CD4-positive, alpha-beta T cell treated with Interleukin-15 for 4 hours (primary cell): ENCODE measurements at places on chromosomes 6 and 20.
A peak's percentile ranks its signal among the peaks of the same experiment; 100 is the strongest.

DNA sequence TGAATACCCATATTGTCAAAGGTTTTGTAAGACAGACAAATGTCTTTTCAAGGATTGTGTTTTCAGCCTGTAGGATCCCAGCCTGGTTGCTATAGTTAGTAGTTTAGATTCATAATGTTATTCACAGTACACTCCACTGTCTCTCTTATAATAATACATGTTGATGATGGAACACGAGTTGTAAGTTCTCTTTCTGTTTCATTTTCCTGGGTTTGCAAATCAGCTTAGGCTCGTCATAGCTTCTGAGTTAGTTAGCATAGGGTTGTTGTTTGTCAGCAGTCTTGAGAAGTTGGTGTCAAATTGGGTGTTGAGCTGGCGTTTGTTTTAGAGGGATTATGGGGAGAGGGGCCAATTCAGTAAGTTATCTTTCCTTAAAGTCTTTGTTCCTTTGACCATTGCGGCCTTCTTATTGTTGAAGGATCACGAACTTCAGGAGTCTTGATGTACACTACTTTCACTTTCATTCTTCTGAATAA lies 45.8 kb downstream of the QKI start:
- DNase-seq = peak; percentile 43

DNA sequence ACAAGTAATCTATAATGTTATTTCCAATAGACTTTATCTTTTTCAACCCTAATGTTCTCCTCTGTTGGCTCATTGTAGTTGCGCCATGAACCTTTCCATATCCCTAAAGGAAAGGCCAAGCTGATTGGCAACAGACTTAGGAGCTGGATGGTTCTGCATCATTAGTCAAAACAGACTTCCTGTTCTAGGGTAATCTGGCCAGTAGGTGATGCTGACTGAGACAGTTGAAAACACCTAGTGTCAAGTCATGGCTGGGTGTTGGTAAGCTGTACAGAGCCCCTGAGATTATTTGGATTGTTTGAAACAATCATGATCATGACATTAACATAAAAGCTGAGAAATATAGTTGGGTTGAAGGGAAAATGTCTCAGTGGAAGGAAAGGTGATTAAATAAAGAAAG lies 231.4 kb downstream of the PHACTR1 start:
- no peak for DNase-seq

- DNase-seq = no peak
Observed at GRCh38 chr6:135173242-135173988, 7.7 kb upstream of the MYB start.

DNA sequence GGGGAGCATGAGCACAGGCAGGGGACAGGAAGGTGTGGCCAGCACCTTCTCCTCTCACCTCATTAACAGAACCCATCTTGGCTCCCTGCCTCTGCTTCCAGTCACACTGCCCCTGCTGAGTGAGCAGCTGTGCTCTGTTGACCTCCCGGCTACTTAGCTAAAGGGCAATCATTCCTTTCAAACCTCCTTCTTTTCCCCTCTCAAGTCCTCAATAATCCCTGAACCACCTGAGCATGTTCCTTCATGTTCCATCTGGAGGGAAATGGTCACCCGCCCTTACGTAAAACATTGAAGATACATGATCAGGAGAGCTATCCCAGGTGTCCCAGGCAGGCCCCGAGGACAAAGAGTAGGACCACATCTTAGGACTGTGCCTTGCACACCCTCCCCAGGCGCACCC lies 21.7 kb upstream of the MRPS10 start:
- no peak for DNase-seq

DNA sequence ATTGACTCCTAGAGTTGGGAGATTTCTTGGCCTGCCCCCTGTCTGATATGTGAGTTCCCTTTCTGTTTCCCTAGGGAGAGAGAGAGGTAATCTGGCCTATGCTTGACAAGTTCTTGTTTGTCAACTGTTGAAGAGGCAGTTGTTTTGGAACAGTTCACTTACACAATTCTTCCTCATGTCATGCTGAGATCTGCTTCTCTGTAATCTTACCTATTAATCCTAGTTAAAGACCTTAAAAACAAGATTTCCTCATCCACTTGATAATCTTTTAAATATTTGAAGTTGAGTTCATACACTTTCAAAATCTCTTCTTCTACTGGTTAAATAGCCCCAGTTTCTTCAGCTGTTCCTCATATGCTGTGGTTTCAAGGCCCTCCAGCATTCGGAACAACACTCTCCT lies 89.9 kb downstream of the FIG4 start:
- DNase-seq = no peak

DNA sequence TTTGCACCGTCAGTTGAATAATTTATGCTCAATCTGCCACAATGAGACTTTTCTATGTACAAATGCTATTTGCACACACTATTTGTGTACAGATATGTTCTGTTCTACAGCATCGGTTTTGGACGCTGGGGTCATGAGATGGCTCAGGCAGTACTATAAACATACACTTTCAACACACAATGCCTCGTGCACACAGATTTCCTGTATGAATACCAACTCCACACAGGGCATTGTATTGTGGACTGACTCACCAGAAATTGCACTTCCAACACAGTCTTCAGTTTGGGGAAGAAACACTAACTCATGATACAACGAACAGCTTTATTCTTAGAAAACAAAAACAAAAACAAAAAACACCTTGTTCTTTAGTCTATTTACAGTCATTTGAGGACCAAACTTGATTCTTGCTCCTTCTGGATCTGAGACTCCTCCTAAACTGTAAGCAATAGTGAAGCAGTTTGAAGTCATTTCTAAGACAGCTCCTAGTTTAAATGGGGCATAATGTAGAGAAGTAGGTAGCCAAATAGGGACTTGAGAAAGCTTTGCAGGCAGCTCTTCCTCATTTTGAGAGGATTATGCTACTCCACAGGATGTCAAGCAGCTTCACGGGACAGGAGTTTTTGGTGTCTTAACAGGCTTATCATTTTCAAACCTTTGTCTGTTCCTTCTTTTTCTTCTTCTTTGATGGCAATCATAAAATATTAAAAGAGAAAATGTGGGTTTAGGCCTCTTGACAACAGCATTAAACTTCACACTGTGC lies 33.7 kb downstream of the GJA10 start:
- DNase-seq = no peak

DNA sequence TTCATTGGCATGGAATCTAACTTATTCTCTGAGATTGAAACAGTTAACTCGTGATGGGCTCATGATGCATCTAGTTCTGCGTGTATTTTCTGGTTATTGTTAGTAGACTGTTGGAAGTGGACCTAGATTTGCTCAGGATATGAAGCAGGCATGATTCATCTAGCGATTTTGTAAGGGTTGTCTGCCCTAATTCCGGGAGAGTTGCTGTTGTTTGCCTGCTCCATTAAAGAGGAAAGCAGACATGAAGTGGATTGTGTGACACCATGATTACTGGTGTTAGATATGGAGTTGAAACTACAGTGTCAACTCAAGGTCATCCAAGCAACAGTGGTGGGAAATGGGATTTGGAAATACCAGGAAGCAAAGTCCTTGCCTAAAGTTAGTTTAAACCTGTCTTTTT lies 41.0 kb downstream of the SOX4 start:
- no peak for DNase-seq

DNA sequence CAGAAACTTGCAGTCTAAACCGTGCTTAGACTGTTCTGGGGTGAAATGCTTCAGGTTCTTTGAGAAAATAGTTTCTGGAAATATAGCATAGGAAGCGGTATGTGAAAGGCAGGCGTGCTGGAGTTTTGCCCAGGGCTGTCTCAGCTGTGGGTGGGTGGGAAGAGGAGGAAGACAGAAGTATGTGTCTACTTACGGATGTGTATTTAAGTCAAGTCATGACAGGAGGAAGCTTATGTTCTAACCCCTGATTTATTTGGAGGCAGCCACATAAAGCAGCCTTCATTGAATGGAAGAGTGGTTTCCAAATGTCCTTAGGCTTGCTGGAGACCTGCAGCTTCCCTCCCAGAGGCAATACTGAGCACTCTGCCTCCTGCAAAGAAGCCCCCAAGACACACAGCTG lies 345.8 kb upstream of the PRND start:
- DNase-seq = no peak

- no peak for DNase-seq
Observed at GRCh38 chr6:98686008-98686601, 148.3 kb upstream of the POU3F2 start.

- no peak for DNase-seq
Observed at GRCh38 chr6:42135722-42136121, 6.7 kb downstream of the C6orf132 start.

- DNase-seq = no peak
Observed at GRCh38 chr6:5433324-5433723, 172.0 kb downstream of the FARS2 start.

GRCh38 chr6:118875672-118876071 lies 18.3 kb upstream of the ASF1A start:
- no peak for DNase-seq

DNA sequence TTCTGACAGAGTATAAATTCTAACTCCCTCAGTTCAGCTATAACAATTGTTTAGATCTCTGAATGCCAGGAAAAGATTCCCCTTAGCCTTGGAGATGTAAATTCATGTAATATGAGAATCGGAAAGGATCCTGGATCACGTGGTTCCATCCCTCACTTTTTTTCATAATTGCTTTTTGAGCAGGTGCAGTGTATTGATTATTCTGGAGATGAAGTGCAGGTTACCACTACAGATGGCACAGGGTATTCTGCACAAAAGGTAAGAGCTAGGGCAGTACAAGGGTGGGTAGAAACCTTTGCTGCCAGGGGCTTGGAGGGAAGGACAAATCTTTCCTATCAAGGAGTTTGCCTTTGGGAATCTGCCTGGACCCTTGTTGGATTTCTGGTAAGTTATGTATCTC lies 52.7 kb downstream of the KDM1B start:
- DNase-seq = no peak

DNA sequence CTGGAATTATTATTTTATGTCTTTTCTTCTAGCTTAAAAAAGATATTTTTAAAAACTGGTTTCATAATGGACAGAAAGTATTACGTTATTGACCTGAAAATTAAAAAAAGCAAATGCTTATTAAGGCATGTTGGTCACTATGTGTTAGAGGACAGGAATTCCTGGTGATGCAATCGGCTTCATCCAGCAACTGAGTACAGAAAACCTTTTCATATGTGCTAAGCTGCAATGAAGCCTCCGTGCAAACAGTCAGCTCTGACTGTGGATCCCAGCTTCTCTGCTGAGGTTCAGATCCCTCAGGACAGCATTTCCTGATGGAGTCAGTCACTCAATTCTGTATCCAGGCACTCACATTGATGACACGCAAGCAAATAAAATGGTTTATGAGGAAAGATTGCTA lies 22.7 kb upstream of the BMP2 start:
- DNase-seq = no peak

DNA sequence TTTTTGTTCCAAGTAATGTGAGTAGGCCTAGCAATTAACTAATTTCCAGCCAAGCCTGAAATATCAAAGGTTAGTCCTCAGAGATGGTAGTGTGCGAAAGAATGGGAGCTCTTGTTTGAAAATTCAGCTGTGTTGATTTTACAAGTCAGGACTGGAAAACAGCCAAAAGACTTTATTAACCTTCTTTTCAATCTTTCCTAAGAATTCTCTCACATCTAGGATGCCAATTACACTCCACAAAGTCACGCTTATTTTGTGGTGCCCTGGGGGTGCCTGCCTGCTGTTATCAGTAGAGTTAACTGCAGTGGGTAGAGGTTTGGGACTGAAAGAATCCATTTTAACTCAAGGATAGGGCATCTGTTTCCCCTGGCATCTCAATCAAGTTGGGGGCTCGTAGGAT lies 30.7 kb upstream of the MAP3K4 start:
- DNase-seq = no peak

DNA sequence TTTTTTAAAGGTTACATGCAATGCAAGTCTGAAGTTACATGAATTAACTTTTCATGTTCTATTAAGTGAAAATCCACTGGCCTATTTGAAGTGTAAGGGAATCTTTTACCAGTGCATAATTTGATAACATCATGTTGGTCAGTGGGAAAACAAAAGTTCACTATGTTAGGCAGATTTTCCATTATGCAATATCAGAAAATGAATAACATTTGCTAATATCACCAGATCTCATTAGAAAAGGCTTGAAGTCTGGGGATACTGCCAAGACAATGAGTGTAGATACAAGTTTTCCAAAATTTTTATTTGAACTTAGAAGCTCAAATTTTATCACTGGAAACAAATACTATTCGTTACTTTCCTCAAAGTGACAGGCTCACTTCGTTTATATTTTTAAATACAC lies 296.4 kb upstream of the CDH4 start:
- no peak for DNase-seq

GRCh38 chr20:58991715-58992114 lies 10.7 kb downstream of the NELFCD start:
- no peak for DNase-seq

- no peak for DNase-seq
Observed at GRCh38 chr6:2865694-2866151, 24.1 kb upstream of the SERPINB1 start.

DNA sequence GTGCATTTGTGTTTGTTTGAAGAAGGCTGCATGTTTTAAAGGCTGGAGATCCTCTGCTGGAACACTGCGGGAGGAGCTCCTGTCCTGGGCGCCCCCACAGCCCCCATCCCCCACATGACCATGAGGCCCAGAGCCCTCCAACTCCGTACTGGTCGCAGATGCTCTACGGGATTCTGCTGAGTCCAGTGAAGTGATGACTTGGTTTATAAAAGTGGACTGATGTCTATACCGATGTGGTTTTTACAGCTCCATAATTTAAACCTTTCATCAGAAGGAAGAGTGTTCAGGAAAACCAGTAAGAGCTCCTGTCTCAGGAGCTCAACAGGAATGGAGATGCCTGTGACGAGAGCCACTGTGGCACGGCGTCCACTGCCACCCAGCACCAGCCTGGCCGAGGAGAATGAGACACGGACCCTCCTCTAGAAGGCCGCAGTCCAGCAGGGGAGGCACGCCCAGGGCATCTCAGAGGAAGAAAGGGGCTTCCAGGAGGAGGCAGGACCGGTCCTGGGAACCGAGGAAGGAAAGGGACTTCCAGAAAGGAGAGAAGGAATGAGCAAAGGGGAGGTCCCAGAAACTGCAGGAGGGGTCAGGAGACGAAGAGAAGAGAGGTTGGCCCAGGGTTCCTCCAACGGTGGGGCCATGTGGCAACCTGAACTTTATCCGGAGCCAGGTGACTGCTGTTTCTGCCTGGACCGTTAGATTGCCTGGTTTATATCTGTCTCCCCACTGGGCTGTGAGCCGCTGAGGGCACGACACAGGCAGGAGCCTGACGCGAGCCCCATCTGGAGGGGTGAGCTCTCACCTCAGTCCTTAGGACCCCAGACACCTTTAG lies 26.9 kb downstream of the BFSP1 start:
- DNase-seq = peak; percentile 6

DNA sequence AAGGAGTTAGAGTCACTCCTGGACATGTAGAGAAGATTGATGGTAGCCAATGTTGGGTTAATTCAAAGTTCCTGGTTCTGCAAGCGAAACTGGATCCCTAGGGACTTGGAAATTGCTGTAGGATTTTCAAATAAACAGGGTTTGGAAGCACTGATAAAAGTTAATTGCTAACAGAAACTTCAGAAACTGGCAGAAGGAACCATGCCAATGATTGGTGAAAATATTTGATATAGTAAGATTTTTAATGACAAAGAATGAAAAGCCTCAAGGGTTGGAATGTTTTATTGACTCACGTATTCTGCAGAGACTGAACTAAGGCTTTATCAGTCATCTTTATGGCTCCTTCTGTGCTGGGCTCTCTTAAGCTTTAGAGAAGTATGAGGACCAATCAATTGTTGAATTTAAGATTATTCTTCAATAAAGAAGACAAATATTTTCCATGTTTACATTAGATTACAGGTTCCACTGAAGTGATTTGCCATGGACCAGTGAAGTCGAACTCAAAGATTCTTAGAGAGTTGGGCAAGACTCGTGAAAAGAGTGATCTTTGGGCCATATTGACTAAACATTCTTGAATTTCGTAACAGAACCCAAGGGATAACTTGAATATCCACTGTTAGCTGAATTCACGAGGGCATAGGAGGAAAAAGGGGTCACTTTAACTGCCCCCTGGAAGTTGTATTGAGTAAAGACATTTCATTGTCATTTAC lies 371.4 kb downstream of the HDGFL1 start:
- no peak for DNase-seq
